Thoracic aorta (tissue), 2 donors: ENCODE measurements at places on chromosomes 5 and 9.
A peak's percentile ranks its signal among the peaks of the same experiment; 100 is the strongest.

DNA sequence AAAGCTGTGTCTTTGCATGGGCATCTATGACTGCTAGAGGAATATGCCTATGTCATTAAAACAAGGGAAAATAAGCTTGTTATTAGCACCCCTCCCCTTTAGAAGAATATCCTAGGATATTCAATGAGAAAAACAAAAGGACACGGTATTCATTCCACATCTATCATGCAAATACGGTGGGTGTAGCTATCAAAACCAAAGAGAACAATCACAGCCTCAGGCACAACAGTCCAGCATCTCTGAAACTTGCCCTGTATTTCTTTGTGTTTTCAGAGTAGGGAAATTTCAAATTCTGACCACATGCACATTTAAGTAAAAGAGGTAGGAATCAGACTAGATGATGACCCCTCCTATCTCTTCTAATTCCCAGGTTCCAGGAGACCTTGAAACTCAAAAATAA, 209.9 kb downstream of the EFNA5 start:
- no peak overlapping the region for H3K4me3 ChIP-seq
- no peaks in the 10 kb centered on the region for H3K36me3 ChIP-seq
- H3K27ac ChIP-seq, result no peak overlapping the region
- DNase-seq, result no peak

DNA sequence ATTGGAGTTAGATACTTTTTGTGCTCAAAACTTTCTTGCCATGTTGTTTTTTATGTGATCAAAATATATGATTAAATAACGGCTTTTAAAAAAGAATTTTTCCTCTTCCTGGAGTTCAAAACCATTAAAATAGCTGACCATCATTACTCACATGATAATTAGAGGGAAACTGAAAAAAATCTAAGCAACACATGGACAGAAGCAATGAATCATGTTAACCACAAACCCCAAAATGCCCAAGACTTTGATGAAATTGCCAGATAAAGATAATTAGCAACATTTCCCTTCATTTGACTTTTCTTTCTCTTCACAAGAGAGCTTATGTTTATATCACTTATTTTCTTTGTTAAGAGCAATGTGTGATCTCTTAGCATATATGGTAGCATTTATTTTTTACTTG, 1294.2 kb downstream of the EFNA5 start:
- no peaks in the 10 kb centered on the region for H3K36me3 ChIP-seq
- no peak overlapping the region for H3K4me3 ChIP-seq
- DNase-seq, result no peak
- H3K27ac ChIP-seq, result no peak overlapping the region

DNA sequence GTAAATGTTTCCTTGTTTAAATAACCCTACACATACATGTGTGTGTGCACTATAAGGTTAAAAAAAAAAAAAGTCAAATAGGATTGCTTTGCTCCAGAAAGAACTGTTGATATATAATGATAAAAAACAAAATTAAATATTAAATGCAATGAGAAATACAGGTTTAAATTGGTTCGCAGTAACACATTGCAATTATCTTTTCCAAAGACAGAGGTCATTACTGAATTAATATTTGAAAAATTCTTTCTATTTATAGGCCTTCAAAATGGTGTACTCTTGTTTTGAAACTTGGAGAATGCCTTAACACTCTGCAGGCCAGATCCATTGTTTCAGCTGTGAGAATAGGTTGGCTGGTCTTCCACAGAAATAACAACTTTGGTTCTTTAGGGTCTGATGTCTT, 319.0 kb upstream of the NUDT12 start:
- no peaks in the 10 kb centered on the region for H3K27me3 ChIP-seq
- no peaks in the 10 kb centered on the region for H3K36me3 ChIP-seq
- H3K4me3 ChIP-seq, result no peak overlapping the region
- DNase-seq, result no peak

DNA sequence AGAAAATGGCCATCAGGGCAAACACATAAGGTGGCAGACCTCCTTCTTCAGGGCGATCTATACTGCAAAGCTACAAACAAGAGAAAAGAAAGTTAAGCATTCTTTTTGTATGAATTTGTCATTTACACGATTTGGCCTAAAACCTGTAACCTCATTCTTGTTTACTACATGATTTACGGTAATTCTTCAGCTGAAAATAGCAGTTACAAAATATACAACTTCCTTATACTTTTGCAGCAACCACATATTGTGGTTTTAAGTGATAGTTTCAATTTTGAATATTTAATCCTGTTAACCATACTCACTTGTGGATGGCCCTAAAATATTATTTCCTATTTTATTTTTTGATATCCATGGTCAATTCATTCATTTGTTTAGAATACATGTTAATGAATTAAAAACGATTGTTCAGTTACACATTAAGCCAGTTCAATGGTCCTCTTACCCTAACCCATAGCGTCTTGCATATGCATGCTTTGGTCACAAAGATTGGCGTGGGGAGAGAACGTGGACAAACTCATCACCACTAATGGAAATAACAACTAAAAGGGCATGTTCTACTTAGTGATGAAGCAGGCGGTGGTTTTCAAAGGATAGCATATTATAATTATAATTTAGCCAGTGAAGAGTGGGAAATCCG, 16.6 kb downstream of the TUT7 start:
- no peak overlapping the region for H3K27ac ChIP-seq
- H3K27me3 ChIP-seq, result no peaks in the 10 kb centered on the region
- no peaks in the 10 kb centered on the region for H3K4me1 ChIP-seq
- no peak for DNase-seq
- H3K4me3 ChIP-seq, result no peak overlapping the region

- no peaks in the 10 kb centered on the region for H3K27me3 ChIP-seq
- H3K4me1 ChIP-seq, result peaks cover 48% of the 10 kb centered on the region
- no peak overlapping the region for H3K4me3 ChIP-seq
- no peak for DNase-seq
- H3K27ac ChIP-seq, result peak overlapping the region; percentile 88
Measured at GRCh38 chr9:35827486-35827885, 1.0 kb downstream of the FAM221B start.

DNA sequence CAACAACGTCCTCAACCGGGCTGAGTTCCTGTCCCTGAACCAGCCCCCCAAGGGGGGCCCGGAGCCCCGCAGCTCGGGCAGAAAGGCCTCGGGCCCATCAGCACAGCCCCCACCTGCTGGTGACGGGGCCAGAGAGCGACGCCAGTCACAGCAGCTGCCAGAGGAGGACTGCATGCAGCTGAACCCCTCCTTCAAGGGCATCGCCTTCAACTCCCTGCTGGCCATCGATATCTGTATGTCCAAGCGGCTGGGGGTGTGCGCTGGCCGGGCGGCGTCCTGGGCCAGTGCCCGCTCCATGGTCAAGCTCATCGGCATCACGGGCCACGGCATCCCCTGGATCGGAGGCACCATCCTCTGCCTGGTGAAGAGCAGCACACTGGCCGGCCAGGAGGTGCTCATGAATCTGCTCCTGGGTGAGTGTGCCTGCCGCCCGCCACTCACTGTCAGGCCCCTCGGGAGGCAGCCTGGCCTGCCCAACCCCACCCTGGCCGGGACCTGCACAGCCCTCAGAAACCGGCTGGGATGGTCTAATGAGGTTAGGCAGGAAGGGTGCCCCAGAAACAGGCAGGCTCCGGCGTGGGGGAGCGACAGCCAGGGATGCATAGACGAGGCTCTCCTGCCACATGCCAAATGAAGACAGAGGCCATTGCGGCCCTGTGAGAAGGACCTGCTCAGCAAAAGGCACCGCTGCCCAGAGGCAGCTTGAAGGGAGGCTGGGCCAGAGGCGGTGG, 678 bp downstream of the PLPP7 start:
- no peaks in the 10 kb centered on the region for H3K27me3 ChIP-seq
- H3K4me1 ChIP-seq, result peaks cover 9% of the 10 kb centered on the region
- H3K27ac ChIP-seq, result peak overlapping the region; percentile 55
- no peaks in the 10 kb centered on the region for H3K36me3 ChIP-seq
- no peak for DNase-seq
- peak overlapping the region; percentile 69 for H3K4me3 ChIP-seq
